ENCODE measurements at places on chromosomes 11 and 22.
A peak's percentile ranks its signal among the peaks of the same experiment; 100 is the strongest.

DNA sequence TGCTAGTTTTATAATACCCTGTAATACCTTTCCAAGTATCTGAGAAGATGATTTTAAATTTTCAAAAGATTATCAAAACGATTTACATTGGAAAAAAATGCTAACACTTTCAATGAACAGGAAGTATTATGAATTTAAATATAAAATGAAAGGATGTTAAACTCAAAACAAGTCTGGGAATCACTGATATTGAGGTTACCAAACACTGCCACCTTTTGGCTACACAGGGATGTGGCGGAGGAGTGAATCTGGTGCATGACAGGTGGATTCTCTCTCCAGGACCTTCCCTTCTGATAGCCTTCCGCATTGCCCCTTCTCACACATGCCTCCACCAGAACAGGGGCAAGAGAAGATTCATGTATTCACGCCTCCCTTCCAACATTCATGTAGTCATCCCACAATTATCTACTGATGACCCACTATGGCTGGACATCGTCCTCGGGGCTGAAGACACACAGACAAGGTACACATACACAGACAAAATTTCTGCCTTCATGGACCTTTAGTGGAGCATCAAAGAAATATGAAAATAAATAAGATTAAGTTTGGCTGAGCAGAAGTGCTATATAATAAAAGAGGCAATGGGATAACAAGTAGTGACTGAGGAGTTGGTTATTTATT lies 34.7 kb downstream of the ATG16L2 start:
- no peak for DNase-seq

GRCh38 chr11:33040033-33040861 lies 875 bp downstream of the TCP11L1 start:
- DNase-seq, result no peak

DNA sequence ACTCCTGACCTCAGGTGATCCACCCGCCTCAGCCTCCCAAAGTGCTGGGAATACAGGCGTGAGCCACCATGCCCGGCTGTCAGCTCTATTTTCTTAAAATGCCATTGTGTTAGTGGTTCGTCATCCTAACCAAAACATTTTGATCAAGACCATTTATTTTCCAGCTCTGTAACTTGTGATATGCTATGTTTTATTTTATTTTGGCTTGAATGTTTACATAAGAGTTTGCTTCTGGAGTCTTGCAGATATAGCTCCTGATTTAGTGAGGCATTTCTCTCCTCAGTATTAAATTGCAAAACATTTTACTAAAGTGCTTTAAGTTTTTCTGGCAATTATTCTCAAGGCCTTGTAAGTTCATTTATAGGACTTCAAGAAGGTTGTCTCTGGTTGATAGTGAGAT lies 4.4 kb downstream of the EP300 start:
- DNase-seq, result peak; percentile 29

GRCh38 chr11:12243486-12243885 lies 133.1 kb downstream of the MICAL2 start:
- no peak for DNase-seq

GRCh38 chr11:116261606-116262005 lies 511.2 kb downstream of the BUD13 start:
- no peak for DNase-seq

GRCh38 chr11:326842-327580 lies 6.4 kb upstream of the IFITM3 start:
- DNase-seq, result peak; percentile 66

GRCh38 chr11:102632026-102632425 lies 6.9 kb upstream of the MMP20 start:
- no peak for DNase-seq

GRCh38 chr11:78254268-78254667 lies 65.5 kb downstream of the USP35 start:
- DNase-seq, result peak; percentile 57

GRCh38 chr22:46688949-46689348 lies 49.1 kb downstream of the CERK start:
- DNase-seq, result no peak

DNA sequence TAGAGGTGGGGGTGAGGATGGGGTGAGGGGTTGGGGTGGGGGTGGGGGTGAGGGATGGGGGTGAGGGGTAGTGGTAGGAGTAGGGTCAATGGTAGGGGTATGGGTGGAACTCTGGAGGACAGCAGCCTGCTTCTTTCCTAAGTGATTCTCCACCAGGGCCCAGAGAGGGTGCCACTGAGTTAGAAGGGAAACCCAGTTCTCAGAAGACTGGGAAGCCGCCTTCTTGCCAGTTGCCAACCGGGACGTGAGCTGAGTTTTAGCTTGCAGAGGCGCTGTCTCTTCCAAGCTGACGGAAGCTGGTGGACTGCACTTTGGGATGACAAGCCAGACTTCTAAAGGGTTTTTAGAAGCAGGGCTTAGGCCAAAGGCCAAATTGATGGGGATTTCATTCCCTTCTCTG lies 104.4 kb downstream of the NAT10 start:
- DNase-seq, result no peak

DNA sequence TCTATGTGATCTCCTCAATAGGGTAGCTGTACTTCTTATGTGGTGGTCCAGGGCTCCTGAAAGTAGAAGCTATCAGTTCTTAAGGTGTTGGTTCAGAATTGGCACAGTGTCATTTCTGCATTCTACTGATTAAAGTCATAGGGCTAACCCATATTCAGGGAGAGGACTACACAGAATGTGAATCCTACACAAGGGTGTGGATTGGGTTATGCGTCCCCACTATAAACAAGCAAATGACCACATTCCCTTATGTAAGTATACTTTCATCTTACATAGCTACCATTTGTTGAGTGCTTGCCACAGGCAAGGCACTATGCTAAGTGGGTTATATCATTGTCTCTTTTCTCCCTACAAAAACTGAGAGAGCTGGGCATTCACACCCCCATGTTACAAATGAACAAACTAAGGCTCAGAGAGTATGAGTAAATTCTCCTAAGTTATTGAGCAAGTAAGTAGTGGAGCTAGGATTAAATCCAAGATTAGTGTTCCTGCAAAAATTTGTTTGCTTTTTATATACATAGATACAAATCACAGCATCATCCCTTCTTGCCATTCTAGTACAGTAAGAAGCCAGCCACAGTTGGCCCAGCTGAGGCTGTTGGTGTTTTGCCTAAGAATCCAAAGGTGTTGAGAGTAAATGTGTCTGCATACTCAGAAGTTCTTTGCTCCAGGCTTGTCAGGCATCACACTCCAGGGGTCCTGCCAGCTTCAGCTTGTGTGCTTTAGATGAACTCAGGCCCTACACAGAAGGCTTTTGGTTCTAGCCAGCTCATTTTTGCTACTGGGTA lies 157.8 kb downstream of the KIF18A start:
- DNase-seq, result peak; percentile 14

DNA sequence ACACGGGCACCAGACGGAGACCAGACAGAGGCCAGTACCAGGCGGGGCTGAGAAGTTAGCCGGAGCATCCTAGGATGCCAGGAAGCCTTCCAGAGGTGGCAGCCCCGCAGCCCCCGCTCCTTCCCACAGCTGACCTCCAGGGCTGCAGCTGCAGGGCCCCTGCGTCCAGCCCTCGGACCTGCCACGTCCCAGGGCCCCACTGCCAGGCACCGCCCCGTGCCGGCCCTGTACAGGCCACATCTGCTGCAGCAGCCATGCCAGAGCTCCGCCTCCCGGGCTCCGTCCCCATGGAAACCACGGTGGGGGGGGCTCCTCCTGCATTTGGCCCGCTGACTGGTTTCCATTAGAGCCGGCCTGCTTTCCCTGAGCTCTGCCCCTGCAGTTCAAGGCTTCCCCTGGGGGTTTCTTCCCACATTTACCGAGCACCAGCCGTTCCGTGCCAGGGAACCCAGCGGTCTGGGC lies 62.5 kb upstream of the PPARA start:
- peak; percentile 85 for DNase-seq

GRCh38 chr11:84019571-84020194 lies 733.5 kb upstream of the CCDC90B start:
- DNase-seq, result peak; percentile 87

DNA sequence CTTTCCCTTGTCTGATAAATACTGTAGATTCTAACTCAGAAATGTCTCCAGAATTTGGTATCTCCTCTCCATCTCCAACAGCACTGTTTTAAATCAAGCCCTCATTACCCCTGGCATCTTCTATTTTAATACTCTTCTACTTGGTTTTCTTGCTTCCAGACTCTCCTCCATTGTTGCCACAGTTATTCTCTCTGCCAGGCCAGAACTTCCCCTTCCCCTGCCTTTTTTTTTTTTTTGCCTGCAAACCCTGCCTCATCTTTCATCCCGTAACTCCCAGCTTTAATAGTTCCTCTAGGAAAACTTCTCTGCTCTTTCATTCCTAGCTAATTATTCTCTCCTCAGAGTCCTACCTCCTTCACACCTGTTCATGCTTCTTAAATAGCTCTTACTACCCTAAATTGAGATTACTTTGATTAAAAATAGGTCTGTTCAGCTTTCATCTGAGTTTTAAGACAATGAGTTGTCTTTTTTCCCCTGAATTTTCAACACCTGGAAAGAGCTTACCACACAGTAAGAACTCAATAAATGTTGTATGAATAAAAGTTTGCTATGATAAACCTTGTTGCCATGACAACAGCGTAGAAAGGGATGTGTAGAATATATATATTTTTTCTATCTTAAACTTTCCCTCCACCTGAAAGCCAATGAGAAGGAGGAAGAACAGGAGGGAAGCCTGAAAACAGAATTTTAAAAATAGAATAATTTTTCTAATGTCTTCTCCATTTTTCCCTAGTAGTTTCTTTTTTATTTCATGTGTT lies 3.6 kb downstream of the IL18 start:
- DNase-seq, result no peak

DNA sequence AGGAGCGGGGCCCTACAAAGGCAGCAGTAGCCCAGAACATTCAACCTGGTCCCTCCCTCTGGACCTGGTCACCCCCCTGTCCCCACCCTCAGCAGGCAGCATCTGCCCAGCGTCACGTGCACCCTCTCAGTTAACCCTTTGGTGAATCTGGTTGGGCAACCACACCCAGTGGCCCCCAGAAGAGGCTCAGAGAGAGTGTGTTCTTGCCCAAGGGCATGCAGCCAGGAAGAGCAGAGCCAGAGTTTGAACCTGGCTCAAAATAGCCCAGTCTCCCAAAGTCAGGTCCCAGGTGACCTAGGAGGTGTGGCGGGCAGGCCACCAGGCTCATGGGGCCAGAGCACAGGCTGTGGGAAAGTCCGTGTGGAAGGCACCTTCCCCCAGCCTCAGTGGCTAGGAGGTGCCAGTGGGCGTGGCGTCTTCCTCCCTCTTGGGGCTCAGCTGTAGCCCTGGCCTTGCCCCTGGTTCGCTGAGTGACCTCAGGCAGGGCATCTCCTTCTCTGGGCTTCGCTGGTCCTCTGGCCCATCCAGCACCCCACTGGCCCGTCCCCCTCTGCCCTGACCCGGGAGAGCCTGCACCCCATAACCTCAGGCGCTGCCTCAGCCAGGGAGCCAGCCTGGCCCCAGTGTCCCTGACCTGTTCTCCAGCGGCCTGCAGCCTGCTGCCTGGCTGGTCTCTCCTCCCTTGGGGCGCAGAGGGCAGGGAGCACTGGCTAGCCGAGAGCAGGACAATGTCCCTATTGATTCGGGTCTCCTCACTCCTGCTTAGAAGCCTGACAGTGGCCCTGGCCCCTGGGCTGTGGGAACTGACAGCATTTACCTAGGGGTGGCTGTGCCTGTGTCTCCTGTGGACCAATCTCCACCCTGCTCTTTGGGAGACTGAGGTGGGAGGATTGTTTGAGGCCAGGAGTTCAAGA lies 7.0 kb downstream of the ALDH3B1 start:
- DNase-seq, result no peak

GRCh38 chr22:44394246-44395117 lies 81.7 kb upstream of the SHISAL1 start:
- no peak for DNase-seq

GRCh38 chr11:65043881-65044501 lies 3.0 kb downstream of the SAC3D1 start:
- DNase-seq, result no peak

GRCh38 chr11:109519253-109519652 lies 97.3 kb downstream of the C11orf87 start:
- no peak for DNase-seq

- DNase-seq, result no peak
Observed at GRCh38 chr11:62572431-62572830, 1.3 kb downstream of the EEF1G start.

GRCh38 chr11:11786771-11787170 lies 55.0 kb upstream of the USP47 start:
- peak; percentile 27 for DNase-seq

- no peak for DNase-seq
Observed at GRCh38 chr11:26228778-26229177, 103.2 kb upstream of the ANO3 start.

- no peak for DNase-seq
Observed at GRCh38 chr22:23306926-23307325, 126.6 kb downstream of the BCR start.

DNA sequence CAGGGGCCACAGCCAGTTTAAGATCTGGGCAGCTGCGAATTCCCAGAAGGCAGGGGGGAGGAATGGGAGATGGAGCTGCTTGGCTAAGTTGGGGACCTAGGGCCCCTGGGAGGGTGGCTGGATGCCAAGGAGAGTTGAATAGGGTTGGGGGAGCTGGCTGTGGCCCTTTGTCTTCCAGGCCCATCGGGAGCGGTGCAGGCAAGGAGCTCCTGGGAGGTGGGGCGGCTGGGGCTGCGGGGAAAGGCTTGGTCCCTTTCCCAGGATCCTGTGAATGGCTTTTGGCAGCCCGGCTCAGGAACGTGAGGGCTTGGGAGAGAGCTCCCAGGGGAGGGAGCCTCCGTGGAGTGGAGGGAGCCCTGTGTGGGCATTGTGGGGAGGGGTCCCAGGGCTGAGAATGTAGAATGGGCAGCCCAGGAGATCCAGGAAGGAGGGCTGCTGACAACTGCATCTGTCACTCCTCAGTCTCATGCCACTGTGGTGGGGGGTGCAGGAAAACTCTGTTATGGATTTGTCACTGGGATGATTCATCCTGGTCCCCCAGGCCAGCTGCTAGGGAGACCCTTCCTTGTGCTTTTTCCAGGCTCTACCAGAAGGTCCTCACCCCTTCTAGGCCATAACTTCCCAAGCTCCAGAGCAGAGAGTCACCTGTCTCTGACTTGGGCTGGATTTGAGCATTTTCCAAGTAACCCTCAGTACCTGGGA lies 6.0 kb downstream of the FREY1 start:
- no peak for DNase-seq

- DNase-seq, result peak; percentile 81
Observed at GRCh38 chr11:59223611-59224010, 10.9 kb upstream of the MPEG1 start.

- no peak for DNase-seq
Observed at GRCh38 chr11:2525941-2526807, 81.4 kb downstream of the KCNQ1 start.

- no peak for DNase-seq
Observed at GRCh38 chr11:64519541-64519940, 71.5 kb upstream of the SLC22A12 start.

DNA sequence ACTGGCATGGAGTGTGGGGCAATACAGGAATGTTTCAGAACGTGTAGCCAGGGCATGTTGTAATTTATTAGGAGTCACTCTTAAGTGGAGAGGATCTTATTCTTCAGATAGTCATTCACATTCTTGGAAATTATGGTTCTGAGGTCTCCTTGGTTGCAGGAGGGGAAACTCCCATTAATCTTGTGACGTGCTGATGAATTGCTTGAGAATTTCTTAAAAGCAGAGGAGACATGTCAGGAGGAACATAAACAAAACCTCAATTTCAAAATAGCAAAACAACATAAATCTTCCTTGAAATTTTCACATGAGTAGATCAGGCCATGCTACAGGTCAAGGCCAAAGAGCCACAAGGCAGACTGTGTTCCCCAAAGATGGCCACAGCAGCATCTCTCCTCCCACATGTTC lies 50.4 kb downstream of the ADM start:
- DNase-seq, result peak; percentile 94

Data from amniotic epithelial cell (primary cell).